ENCODE measurements at places on chromosomes 16 and 17.

DNA sequence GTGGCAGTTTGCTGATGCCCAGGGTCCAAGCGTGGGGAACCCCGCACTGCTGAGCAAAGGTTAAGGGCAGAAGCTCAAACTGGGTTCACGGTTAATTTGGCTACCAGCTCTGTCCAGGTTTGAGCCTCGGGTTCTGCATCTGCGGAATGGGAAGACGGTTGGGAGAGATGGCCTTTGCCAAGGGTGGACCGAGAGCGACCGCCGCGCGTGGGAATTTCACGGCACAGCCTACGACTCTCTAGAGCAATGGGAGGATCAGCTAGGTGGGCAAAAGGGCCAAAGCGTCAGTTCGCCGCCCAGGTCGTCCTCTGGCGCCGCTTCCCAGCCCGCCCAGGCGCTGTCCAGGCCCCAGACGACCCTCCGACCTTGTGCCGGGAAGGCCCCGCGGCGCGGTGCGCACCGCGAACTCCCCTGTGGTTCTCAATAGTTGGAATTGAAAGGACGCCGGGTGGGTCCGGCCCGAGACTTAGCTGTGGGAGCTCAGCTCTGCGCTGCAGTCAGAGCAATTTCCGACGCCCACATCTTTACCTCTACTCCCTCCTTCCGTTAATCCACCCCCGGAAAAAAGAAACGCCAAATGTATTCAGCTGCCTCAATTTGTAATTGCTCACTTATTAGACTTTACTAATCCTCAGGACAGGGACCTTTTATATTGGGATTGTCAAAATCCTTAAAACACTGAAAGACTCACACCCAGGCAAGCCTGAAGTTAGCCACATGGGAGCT is 2.5 kb upstream of the HS3ST3B1 start:
- H3K27me3 ChIP-seq, result peaks cover 22% of the 10 kb centered on the region
- no peak for DNase-seq
- H3K4me3 ChIP-seq, result no peak overlapping the region
- no peaks in the 10 kb centered on the region for H3K36me3 ChIP-seq

DNA sequence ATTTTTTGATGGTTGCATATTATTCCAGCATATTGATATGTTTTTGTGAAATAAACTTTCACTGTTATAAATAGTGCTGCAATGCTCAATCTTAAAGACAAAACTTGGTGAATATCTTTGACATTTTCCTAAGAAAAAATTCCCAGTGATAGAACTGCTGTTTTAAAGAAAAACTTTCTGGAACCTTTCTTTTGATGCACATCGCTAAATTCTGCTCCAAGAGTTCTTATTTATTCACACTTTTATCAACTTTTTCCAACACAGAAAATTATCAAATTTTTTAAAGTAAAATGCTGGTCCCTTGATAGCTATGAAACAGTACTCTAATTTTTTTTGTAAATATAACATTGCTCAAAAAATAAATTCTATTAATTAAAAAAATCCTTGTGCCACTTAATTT is 196.6 kb downstream of the HS3ST3A1 start:
- H3K4me3 ChIP-seq, result no peak overlapping the region
- no peaks in the 10 kb centered on the region for H3K27me3 ChIP-seq
- no peak overlapping the region for H3K27ac ChIP-seq
- H3K4me1 ChIP-seq, result no peaks in the 10 kb centered on the region

- H3K4me3 ChIP-seq, result no peak overlapping the region
- H3K36me3 ChIP-seq, result peaks cover 29% of the 10 kb centered on the region
- no peak for DNase-seq
Observed at GRCh38 chr17:81286491-81287145, 8.5 kb downstream of the SLC38A10 start.

DNA sequence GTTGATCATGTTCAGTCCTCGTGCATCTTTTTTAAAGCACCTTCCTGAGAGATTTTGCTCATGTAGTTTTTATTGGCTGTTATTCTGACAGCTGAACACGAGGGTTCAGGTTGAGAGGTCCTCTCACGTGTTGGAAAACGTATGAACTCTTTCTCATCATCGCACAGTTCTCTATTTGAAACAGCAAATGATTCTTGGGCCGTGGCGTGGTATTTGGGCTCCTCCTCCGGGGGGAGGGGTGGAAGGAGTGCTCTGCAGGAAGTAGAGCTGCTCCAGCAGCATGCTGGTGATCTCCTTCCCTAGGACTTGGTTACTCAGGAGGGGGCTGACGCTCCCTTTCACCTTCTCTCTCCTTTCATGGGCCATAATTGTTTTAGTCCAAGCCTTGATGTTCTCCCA is 70.4 kb downstream of the KSR1 start:
- DNase-seq, result no peak
- no peaks in the 10 kb centered on the region for H3K36me3 ChIP-seq
- peaks cover 28% of the 10 kb centered on the region for H3K4me1 ChIP-seq
- H3K27me3 ChIP-seq, result no peaks in the 10 kb centered on the region
- H3K4me3 ChIP-seq, result no peak overlapping the region
- no peak overlapping the region for H3K27ac ChIP-seq

DNA sequence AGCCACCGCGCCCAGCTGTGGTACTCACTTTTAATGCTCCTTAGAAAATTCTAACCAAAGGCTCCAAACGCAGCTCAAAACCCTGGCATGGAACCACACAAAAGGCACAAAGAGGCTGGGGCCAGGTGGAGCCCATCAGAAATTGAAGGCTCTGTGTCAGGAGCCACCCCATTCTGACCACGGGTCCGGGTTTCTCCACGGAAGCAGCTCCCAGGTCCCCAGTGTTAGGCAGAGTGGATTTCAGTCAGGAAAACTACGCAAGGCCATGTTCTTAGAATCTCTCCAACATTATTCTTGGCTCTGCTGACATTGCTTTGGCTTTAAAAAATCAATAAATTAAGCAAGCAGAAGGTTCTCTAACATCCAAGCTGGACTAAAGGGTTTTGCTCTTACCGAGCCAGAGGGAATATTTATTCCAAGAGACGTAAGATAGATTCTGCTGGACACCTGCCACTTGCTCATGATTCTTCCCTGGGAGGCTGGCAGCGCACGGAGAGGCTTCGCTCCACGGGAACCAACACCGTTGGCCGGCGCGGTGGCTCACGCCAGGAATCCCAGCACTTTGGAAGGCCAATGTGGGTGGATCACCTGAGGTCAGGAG is 93.5 kb downstream of the NXN start:
- H3K27me3 ChIP-seq, result no peaks in the 10 kb centered on the region
- no peak overlapping the region for H3K27ac ChIP-seq
- peaks cover 4% of the 10 kb centered on the region for H3K4me1 ChIP-seq
- no peaks in the 10 kb centered on the region for H3K36me3 ChIP-seq

DNA sequence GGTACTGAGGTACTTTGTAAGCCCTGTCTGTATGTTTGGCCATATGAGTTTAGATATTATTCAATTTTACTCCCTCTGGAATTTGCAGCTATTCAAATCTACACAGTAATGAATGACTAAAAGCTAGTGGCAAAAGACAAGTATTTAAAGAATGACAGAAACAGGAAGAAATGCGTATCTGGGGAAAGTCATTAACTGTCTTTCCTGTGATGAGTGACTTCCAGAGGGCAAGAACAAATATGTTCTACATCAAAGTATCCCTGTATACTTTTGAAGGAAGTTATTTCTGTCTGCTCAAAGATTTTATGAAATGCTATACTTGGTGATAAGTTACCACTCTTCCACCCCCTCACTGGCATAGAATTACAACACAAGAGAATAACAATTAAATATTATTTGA is 489.3 kb upstream of the SOX9 start:
- H3K27ac ChIP-seq, result no peak overlapping the region
- no peaks in the 10 kb centered on the region for H3K36me3 ChIP-seq
- H3K27me3 ChIP-seq, result no peaks in the 10 kb centered on the region
